Vagina (tissue), 2 donors: ENCODE measurements at places on chromosomes 12 and 14.

- H3K36me3 ChIP-seq, result no peaks in the 10 kb centered on the region
- H3K4me1 ChIP-seq, result no peaks in the 10 kb centered on the region
- no peak overlapping the region for H3K4me3 ChIP-seq
Measured at GRCh38 chr14:92460541-92460915, 53.1 kb upstream of the RIN3 start.

DNA sequence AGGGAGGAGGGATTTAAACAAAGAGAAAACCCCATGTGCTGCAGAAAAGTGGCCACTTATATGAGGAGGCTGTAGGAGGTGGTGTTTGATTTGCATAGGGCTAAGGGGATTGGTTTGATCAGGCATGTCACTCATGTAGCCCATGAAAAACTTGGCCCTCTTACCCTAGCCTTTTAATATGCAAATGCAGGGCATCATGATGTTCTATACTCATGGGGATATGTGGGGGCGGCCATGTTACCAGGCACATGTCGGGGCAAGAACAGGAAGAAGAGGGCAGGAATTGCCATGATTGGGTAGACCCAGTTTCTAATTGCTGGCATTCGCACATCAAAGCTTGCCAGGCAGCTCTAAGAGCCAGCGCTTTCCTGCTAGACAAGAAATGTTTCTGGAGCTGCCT lies 28.8 kb downstream of the KLRK1 start:
- H3K36me3 ChIP-seq, result no peaks in the 10 kb centered on the region
- DNase-seq, result no peak
- H3K27me3 ChIP-seq, result no peaks in the 10 kb centered on the region

DNA sequence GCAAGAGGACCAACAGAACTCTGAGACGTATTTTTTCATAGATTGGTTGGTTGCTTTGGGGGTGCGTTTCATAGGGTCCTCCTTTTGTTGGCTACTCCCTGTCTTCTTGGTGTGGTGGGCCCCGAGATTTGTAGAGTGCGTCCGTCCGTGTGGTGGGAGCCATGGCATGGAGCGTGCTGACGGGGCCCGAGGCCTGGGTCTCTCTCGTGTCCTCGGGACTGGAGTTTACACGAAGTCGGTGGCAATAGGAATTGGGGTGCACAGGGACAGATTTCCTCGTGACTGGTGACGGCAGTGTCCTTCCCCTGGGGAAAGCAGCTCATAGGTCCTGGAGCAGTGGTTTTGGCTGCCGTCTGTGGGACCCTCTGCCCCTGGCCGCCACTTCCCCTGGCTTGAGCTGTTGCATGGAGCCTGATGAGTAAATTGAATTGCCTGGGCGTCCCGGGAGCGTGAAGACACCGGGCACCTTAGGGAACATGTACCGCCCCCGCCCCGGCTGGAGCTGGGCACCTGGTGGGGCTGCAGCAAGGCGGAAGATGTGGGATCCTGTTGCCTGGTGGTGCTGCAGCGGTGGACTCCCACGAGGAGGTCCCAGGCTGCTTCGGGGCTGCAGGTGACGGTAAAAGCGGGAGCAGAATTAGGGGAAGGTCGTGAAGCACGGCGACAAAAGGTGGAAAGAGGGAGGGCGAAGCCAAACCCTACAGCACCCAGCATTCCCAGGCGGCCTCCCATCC lies 153.7 kb upstream of the ALG10B start:
- H3K4me3 ChIP-seq, result no peak overlapping the region
- no peaks in the 10 kb centered on the region for H3K36me3 ChIP-seq
- no peaks in the 10 kb centered on the region for H3K4me1 ChIP-seq
- H3K27ac ChIP-seq, result no peak overlapping the region
- DNase-seq, result no peak

GRCh38 chr12:69516950-69517349 lies 46.8 kb downstream of the FRS2 start:
- H3K27me3 ChIP-seq, result no peaks in the 10 kb centered on the region
- DNase-seq, result no peak
- no peak overlapping the region for H3K27ac ChIP-seq

DNA sequence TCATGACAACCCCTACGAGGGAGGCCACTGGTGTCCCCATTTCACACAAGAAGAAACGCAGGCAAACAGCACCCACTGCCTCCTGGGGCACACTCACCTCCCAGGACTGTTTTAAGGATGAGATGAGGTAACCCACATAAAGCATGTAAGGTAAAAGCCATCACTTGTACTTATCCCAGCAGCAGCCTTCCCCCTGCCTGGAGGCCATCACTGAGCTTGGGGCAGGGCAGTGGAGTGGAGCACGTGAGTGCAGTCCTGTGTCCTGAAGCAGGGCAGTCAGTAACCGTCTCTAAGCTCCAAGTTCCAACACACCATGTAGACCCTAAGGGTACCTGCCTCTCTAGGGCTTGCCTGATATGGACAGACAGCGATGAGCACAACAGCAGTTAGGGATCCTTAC lies 1.7 kb downstream of the POLE start:
- no peak for DNase-seq
- no peak overlapping the region for H3K4me3 ChIP-seq
- H3K27me3 ChIP-seq, result no peaks in the 10 kb centered on the region
- H3K4me1 ChIP-seq, result peaks cover 23% of the 10 kb centered on the region
- no peaks in the 10 kb centered on the region for H3K36me3 ChIP-seq

GRCh38 chr12:74889563-74890236 lies 319.9 kb downstream of the KCNC2 start:
- H3K36me3 ChIP-seq, result no peaks in the 10 kb centered on the region
- no peaks in the 10 kb centered on the region for H3K27me3 ChIP-seq
- H3K4me3 ChIP-seq, result no peak overlapping the region
- no peak for DNase-seq
- H3K27ac ChIP-seq, result no peak overlapping the region

DNA sequence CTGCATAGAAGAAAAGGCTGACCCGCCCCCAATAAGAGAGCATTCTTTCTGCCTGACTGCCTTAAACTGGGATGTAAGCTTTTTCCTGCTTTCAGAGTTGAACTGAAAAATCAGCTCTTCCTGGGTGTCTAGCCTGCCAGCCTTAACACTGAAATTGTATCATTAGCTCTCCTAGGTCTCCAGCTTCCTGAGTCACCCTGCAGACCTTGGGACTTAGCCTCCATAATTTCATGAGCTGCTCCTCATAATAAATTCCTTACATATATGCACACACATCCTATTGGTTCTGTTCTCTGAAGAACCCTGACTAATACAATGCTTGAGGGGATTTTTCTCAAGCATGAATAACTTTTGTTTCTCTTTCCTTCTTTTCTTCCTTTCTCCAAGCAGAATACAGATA lies 76.4 kb upstream of the FAR2 start:
- H3K4me3 ChIP-seq, result no peak overlapping the region
- H3K4me1 ChIP-seq, result no peaks in the 10 kb centered on the region
- no peak for DNase-seq

- H3K27ac ChIP-seq, result no peak overlapping the region
- DNase-seq, result no peak
- H3K27me3 ChIP-seq, result no peaks in the 10 kb centered on the region
- no peaks in the 10 kb centered on the region for H3K36me3 ChIP-seq
- no peak overlapping the region for H3K4me3 ChIP-seq
Measured at GRCh38 chr12:67928621-67929383, 60.4 kb upstream of the IFNG-AS1 start.

DNA sequence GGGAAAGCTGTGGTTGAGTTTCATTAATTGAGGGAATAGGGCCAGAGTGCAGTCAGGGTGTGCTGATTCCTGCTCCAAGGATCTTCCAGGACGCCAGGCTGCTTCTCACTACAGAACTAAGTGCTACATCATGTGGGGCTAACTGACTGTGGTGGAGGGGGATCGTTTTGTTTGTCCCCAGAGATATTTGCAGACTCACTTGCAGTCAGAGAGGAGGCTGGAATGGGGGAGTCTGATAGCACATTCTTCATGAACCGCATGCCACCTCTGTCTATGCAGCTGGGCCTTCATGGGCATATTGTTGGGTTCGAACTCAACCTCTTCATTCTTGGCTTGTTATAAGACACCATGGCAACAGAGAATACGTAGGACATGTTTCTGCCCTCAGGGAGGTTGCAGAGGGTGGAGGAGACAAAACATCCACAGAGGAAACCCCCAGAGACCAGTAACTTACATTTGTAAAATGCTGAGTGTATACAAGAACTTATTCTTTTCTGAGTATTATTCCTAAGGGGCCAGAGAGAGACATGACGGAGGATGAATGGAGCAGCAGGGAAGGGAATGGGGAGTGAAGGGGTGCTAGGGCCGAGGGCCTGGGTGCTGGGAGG lies 13.0 kb downstream of the KRT7 start:
- peaks cover 33% of the 10 kb centered on the region for H3K4me1 ChIP-seq
- no peaks in the 10 kb centered on the region for H3K36me3 ChIP-seq
- H3K4me3 ChIP-seq, result no peak overlapping the region

- DNase-seq, result no peak
- H3K27ac ChIP-seq, result peak overlapping the region; percentile 93
- no peak overlapping the region for H3K4me3 ChIP-seq
- no peaks in the 10 kb centered on the region for H3K36me3 ChIP-seq
Measured at GRCh38 chr12:6235499-6235898, 35.3 kb downstream of the CD9 start.

DNA sequence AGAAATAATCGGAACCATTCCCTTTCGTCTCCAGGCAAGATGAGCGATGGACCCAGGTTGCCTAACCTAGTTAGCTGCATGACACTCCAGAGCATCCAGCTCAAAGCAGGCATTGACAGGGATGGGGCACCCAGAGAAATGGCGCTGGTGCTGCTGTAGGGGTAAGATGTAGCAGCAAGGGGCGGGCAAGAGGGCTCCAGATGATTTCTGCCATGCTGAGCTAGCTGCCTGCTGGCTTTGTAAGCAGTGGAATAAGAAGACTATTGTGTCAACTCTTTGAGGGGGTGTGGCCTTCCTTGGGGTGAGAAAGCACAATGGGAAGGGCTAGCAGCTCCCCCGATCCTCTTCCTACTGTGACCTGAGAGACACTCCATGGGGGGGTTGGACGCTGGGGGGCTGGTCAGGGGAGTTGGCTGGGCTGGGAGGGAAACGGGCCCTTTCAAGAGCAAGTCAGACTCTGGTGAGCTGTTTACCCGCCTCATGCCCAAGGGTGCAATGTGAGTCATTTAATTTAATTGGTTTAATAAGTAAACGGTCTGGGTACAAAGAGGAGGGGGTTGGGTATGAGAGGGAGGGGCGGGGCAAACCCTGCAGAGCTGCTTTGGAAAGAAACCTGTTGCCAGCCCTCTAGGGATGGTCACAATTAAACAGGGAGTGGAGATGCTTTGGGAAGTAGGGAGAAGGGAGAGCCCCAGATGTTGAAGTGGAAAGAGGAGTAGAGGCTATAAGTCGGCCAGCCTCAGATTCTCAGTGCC lies 50.5 kb downstream of the B4GALNT3 start:
- peaks cover 16% of the 10 kb centered on the region for H3K4me1 ChIP-seq
- H3K4me3 ChIP-seq, result no peak overlapping the region
- H3K36me3 ChIP-seq, result no peaks in the 10 kb centered on the region
- no peak overlapping the region for H3K27ac ChIP-seq
- no peaks in the 10 kb centered on the region for H3K27me3 ChIP-seq

- no peak overlapping the region for H3K27ac ChIP-seq
- DNase-seq, result no peak
- no peak overlapping the region for H3K4me3 ChIP-seq
Measured at GRCh38 chr12:52200781-52201450, 9.1 kb upstream of the KRT80 start.

GRCh38 chr14:74429991-74430390 lies 4.0 kb upstream of the SYNDIG1L start:
- no peaks in the 10 kb centered on the region for H3K36me3 ChIP-seq
- peaks cover 6% of the 10 kb centered on the region for H3K4me1 ChIP-seq
- peak; percentile 43 for DNase-seq
